Mesenteric fat pad (tissue), 1 donor: ENCODE measurements at places on chromosomes 7 and 10. TPM values are rescaled to one million over a fixed set of nuclear protein-coding genes. Genes with fewer than 3 reads are reported as not detected.

IL6 gene
- total RNA-seq = 385 TPM

MKI67 gene
- 0.39 TPM for total RNA-seq

PBLD gene
- 9.2 TPM for total RNA-seq

CLEC2L gene
- total RNA-seq = not detected

OR9A2 gene
- not detected for total RNA-seq
